ENCODE measurements at places on chromosomes 7 and 10.

DNA sequence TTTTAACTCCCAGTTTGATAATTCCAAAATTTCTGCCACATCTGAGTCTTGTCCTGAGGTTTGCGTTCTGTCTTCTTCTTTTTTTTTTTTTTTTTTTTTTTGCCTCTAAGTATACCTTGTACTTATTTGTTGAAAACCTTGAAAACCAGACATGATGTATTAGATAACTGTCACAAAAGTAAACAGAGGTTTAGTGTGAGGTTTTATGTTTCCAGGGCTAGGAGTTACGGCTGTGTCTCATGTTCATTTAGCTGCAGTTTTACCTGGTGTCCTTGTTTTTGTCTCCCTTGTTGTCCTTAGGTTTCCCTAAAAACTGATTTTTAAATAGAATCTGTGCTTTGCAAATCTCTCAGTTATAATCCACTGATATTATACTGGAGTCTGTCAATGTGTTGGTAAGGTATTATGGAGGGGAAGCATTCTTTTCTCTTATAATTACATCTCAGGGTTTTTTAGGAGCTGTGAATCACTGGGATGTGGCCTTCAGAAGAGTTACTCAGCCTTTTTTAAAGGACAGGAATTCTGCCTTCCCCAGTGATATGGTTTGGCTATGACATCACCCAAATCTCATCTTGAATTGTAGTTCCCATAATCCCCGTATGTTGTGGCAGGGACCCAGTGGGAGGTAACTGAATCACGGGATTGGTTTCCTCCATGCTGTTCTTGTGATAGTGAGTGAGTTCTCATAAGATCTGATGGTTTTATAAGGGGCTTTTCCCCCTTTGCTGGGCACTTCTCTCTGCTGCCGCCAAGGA lies 95.0 kb downstream of the CDCA7L start:
- no peak for DNase-seq

DNA sequence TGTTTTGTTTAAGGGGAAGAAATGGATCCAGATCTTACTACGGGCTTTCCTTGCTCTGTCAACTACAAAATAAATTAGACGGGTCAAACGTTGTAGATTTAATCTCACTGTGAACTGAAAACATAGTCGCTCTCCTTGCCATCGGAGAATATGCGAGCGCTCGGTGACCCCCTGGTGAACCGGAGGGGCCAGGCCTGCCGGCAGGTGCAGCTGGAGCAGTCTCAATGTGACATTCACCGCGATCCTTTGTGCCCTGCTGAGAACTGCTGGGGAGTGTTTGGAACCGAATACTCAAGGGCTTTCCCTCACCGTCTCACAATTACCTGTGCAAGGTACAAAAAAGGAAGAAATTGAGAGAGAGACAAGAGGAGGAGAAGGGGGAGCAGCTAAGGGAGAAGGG lies 174.1 kb upstream of the GPR26 start:
- DNase-seq, result no peak

DNA sequence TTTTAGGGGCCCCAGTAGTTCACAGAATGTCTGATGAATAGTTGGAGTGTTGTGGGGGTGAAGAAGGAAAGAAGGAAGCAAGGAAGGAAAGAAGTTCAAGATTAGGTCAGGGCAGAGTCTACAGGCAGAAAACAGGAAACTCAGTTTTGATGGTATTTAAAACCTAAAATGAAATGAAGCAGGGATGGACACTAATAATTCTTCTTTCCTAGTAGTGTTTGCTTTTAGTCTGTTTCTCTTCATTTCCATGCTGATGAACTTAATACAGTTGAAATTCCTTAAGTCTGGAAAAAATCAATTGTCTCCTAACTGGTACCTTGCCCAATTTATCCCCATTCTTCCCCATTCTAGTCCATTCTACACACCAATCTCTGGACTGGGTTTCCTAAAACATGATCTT lies 59.0 kb upstream of the GSAP start:
- no peak for DNase-seq

DNA sequence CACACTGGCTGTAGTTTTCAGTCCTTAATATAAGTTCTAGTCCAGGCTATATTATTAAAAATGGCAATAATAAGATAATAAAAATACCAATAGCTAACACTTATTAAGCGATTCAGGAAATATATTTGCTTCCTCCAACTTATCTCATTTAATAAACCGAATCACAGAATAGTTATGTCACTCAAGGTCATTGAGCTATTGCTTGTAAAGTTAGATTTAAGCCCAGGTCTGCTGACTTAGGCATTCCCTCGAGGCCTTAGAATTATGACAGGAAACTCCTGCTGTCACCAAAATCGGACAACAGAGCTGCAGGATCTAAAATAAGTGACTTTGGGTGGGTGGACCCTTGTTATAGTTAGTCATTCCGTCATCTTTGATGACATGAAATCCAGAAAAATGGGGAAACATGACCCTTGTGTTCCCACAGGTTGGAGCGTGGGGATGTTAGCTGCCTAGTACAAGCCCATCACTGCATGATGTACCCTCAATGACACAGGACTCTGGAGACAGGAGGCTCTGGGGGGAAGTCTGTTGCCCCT lies 181.3 kb upstream of the PHYHIPL start:
- DNase-seq, result no peak

DNA sequence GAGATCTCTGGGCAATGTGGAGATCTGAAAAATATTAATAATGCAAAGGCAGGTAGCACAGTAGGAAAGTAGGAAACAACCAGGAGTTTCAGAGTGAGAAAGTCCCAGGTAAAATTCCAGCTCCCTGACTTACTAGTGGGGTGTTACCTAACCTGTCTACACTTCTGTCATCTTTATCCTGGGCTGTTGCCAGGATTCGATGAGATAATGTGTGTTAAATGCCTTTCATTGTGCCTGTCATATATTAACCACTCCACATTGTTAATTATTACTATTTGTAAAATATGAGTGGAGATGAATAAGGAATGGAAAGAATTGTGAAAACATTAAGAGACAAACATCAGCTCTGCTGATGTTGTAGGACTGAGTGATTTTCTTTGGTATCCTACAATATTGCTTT lies 50.0 kb upstream of the FRMD4A start:
- DNase-seq, result no peak

DNA sequence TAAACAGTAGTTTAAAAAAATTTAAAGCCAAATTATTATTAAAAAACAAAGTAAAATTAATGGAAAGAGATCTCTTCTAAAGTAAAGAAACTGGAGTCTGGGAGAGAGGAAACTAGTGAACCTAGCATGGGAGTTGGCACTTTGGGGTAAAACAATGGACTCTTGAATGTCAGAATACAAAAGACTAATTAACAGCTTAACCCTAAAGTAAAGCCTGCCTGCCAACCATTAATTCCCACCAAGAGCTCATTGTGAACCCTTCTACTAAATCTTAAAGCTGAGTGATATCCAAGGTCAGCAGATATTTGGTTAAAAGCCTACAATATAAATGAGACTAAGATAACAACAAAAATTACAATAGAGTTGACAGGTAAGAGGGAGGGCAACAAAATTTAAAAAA lies 36.5 kb downstream of the KMT2C start:
- no peak for DNase-seq

DNA sequence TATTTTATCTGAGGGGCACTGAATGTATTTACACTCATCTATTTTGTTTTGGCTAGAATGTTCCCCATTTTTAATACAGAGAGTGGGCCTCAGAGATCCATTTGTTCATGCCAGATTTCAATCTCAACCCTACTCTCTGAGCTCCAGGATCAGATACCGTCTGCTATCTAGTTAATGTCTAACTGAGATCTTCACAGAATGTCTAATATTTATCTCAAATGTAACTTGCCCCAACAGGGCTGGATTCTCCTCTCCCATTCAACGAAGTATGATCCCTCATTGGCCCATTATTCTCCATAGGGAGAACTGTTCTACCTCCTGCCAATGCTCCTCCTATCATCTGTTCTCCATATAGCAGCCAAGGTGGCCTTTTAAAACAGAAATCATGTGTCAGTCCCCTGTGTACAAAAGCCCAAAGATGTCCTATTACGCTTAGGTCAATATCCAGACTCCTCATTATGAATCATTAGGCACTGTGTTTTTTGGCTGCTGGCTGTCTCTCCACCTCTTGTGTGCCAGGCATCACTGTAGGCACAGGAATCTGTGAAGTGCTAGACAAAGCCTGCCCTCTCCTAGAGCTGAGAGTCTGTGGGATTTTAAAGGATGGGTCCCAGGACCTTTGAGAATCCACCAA lies 169.3 kb upstream of the AGK start:
- DNase-seq, result no peak
